ENCODE measurements at places on chromosomes 3 and 15.

GRCh38 chr3:45640091-45640507, 45.5 kb downstream of the LIMD1 start:
- DNase-seq: no peak

DNA sequence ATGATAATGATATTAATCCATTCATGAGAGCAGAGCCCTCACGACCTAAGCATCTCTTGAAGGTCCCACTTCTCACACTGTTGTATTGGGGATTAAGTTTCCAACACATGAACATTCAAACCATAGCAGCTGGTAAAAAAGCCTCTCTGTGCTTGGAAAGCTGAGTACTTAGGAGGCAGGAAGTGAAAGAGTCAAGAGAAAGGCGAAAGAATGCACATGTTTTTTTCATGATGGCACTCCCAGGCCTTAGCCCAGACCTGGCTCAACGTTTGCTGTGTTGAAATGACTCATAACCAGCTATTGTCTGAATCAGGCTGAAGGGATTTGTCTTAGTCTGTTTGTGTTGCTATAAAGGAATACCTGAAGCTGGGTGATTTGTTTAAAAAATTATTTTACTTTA, 84.4 kb upstream of the RGMA start:
- DNase-seq: no peak

DNA sequence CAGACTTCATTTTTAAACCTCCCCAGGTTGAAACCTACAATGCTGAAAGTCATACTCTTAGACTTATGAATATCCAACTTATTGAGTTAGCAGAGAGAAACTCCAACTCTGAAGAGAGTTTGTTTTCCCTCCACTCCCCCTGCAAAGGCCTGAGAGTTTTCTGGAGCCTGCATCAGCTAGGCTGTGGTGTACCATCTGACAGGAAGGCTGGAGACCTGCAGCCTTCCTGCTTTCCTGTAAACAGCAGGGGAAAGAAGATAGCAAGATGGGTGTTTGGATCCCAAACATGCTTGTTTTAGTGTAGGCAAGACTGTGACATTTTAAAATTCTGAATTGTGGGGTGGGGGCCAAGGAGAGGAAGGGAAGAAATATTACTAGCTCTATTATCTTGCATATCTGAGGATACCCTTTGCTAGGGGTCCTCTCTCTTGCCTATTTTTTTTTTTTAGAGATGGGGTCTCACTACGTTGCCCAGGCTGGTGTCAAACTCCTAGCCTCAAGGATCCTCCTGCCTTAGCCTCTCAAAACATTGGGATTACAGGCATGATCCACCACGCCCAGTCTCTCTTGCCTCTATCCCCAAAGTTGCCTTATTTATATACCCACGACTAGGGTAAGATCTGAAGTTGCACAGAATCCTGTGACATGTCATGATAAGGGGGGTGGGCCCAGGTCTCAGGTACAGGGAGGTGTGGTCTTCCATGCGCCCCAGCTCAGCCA, 51.0 kb upstream of the USP3 start:
- no peak for DNase-seq

DNA sequence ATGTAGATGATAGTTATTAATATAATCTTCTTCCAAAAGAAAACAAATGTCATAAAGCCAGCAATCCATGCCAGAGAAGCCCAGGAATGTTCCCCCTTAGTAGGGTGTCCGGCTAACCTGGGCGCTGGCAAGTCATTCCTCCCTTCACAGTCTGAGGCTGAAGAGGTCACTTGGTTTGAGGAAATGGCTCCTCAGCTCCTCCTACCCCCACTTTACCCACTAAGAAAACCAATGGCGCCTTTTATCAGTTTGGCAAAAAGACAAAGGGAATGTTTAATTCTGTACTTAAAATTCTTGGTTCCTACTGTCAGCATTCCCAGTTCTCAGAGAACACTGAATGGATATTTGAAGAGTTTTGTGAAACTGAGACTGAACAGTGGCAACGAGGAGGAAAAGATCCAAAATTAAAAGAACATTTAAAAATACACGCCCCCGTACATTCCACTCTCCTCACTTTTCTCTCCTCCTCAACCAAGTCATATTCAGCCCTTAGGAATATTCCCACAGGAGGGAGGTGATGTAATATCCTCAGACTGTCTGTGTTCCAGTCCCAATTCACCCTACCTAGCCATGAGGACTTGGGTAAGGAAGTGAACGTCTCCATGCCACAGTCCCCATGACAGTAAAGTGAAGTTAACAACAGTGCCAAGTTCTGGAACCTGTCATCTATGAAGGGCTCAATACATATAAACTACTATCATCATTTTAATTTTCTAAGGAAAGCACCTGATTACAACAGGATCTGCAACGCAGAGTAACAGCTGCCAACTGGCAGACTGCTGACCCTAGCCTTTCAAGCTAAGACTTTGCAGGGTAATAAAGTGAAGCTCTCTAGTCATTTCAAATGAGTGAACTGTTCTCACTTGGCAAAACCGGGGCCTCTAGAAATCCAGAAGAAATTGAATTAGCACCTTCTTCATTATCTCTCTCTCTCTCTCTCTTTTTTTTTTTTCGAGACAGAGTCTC, 234.5 kb upstream of the ICE2 start:
- no peak for DNase-seq

GRCh38 chr3:39521456-39521855, 54.0 kb downstream of the MOBP start:
- no peak for DNase-seq

DNA sequence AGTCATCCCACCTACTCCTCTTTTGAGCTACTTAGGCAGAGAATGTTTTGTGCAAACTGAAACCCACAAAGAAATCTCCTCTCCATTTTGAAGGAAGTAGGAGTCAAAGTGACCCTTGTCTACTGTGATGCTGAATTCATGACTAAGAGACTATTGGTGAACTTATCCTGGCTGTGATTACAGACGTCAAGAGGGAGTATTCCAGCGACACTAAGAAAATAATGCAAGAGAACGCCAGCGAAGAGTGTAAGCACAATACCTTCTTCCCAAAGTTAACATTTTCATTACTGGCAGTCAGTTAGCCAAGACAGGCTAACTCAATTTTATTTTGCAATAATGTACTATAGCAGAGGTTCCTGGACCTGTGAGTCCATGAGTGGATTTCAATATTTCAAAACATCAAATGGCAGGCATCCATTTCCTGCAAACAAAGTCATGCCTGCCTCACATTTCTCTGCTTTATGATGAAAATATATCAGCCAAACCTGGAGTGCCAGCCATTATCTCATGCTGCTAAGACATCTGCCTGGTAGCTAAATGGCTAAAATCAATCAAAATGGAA, 59.0 kb downstream of the CTNNB1 start:
- DNase-seq: no peak

DNA sequence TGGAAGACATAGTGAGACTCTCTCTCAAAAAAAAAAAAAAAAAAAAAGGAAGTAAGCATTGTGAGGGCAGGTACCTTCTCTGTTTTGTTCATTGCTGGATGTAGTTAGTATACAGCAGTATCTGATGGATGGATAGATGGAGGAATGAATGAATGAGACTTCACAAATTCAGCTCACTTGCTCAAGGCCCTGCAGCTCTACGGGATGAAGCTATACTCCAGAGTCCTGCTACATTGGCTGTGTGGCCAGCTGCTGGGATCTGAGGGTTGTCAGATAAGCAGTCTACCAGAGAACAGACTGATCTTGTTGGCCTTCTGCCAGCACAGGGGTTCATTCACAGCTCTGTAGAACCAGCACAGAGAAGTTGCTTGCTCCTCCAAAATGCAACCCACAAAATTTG, 35.0 kb downstream of the MLH1 start:
- no peak for DNase-seq

DNA sequence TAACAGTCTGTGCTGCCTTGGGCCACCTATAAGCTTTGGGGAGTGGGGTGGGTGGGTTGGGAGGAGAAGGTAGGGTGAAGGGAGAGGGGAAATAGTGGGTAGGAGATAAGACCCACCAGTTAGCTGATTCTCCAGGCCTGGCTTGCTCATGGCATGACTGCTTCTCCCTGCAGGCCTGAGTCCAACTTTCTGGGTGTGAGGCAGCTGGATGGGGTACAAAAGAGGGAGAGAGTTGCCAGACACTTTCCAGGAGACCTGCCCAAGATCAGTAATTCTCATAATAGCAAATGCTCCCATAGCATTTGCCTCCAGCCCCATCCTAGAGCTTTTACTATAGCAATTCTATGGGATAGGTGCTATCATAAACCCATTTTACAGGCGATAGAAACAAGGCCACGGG, 7.7 kb downstream of the CGNL1 start:
- no peak for DNase-seq

DNA sequence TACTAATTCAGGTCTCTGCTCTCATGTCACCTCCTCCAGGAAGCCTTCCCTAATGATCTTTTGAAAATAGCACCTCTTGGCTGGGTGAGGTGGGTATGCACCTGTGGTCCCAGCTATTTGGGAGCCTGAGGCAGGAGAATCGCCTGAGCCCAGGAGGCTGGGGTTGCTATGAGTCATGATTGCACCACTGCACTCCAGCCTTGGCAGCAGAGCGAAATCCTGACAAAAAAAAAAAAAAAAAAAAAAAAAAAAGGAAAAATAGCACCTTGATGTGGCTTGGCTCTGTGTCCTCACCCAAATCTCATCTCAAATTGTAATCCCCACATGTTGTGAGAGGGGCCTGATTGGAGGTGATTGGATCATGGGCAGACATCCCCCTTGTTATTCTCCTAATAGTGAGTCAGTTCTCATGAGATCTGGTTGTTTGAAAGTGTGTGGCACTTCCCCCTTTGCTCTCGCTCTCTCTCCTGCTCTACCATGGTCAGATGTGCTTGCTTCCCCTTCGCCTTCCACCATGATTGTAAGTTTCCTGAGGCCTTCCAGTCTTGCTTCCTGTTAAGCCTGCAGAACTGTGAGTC, 11.2 kb upstream of the RNU6-1 start:
- DNase-seq: no peak

DNA sequence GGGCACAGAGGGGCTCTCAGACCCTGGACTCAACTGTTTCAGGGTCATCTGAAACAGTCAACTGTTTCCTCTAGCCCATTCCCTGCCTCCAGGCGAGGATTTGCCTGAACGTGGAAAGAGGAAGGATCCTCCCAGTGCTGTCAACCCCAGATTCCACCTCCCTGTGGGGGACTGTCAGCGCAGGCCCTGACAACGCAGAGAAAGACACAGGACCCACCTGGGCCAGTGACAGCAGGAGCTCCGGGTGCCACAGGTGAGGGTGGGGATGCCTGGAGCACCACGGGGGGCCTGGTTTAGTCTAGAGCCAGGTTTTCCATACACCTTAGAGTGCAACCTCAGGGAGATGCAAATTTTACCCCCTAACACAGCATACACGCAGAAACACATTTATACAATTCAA, 19.5 kb upstream of the LAMP3 start:
- peak; percentile 61 for DNase-seq

GRCh38 chr3:13484851-13485590, 4.9 kb downstream of the HDAC11 start:
- DNase-seq: peak; percentile 65

- DNase-seq: no peak
Measured at GRCh38 chr3:22795917-22796316, 407.2 kb upstream of the UBE2E2 start.

DNA sequence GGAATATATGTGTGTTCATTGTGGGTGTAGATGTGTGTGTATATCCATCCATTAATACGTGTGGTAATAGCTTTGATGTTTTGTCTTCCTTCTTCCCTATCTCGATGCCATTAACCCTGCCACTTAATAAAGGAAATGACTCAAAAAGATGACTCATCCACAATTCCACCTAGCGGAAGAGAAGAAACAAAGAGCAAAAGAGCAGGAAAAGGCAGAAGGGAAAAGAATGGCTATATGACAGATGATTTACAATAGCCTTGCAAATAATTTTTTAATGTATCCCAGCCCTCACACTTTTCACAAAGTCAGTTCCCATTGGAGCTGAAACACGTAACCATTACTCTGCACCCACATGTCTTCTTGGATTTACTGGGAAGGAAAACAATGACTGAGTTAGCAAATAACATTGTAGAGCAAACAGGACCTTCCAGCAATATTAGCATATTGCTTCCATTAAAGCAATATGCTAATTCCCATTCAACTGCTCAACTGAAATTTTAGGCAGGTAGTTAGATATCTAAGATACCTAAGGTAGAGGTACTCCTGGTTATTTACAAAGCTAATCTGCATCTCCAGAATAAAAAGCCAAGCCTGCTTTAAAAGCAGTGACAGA, 197.2 kb downstream of the KCNAB1 start:
- DNase-seq: peak; percentile 11

DNA sequence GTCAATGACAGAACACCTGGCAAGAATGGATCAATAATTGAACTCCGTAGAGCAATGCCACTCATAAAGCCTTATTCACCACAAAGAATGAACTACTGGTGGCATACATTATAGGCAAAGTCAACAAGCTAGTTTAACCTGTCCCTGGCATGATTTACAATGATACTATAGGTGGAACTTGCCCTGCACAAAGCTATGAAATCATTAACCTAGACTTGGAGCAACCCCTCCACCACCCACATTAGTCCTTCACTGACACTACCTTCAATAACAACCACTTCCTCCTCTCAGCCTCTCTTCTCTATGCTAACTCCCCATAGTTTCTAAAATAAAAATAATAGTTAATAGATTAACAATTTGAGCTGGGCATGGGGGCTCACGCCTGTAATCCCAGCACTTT, 54.4 kb downstream of the ACAP2 start:
- no peak for DNase-seq

DNA sequence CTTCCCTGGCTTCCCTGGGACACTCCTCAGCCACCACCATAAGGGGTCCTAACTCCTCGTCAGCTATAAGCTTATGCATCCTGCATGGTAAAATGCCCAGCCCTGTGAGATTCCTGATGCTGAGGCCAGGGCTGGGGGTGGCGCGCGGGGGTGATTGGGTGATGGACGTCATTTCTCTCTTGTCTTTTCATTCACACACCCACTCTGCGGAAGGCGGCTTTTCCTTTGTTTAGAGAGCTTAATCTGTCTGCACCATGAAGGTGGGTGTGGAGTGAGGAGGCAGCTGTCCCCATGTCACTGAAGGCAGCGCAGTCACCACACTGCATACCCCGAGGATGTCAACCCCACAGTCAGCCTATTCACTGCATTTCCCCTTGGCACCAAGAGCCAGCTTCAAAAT, 110.0 kb upstream of the NSMCE3 start:
- DNase-seq: no peak

DNA sequence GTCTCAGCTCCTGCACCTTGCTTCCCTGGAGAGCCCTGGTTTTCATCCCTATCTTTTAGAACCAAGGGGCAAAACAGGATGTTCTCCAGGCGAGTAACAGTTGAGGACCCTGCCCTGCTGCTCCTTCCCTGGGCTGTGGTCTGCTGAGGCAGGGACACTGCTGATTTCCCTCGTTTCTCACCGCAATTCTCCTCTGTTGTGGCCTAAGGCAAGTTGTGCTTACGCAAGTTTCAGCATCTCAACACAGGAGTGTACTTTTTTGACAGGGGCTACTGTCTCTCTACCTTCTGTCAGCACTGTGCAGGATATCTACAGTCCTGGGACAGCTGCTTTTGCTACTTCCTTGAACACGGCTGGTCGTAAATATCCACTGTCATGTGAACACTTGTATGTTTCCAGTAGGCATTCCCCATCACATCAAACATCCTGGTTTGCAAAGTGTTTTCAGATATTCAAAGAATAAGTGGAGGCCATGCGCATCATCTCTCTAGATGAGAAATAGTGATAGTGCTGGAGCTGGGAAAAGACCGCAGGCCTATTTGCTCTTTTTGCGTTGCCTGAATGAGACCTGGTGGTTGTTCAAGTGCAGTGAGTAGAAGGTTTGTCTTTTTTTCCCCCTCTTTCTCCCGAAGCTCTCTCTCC, 110.1 kb upstream of the PLXNA1 start:
- no peak for DNase-seq

Data from NCI-H2081 (cell line).